ENCODE measurements at places on chromosomes 1 and 21.
A peak's percentile ranks its signal among the peaks of the same experiment; 100 is the strongest.

GRCh38 chr21:43280949-43281633 lies 112.3 kb downstream of the CRYAA start:
- no peak for DNase-seq

DNA sequence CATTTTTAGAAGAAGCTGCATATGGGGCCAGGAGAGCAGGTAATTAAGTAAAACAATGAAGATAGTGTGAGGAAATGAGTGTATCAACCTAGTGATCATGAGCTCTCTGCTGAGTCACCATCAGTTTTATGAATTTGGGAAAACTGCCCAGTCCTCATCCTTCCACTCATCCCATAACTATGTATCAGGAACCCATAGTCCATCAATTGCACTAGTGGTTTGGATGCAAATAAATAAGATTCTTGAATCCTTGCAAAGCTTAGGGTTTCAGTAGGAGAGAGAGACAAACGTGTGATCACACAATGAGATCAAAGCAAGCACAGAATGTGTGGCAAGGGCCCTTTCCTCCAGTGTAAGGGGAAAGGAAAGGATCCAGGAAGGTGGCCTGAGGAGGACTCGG lies 145.6 kb downstream of the ZZZ3 start:
- DNase-seq, result peak; percentile 95

DNA sequence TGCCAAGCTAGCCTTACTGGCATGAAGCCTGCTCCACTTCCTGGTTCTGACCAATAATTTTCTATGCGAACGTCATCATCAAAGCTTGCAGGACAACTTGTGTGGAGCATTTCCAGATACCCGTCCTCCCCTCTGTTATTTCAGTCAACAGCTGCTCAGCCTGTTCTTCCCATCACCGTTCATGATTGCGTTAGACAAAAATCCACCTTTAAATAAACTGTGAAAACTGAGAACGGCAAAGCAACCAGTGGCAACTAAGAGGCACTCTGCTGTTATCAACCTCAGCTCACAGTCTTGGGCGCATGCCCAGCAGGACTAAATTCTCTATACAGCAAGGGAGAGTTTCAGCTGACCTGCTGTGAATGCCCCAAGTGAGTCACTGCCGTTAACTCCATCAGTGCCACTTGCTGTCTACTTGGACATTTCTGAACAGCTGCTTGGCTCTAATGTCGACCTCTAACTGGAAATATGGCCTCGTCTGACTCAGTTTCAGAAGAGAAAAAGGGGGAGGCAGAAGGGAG lies 207.4 kb upstream of the RUNX1 start:
- DNase-seq, result peak; percentile 97

DNA sequence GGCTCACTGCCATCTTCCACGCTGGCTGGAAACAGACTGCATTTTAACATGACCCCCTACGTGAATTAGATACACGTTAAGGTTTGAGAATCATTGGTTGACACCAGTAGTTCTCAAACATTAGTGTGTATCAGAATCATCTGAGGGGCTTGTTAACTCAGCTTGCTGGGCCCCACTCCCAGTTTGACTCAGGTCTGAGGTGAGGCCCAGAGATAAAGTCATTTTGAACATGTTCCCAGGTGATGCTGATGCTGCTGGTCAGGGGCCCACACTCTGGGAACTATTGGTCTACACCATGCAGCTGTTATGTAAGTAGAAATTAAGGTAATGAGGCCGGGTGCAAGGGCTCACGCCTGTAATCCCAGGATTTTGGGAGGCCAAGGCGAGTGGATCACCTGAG lies 1.3 kb downstream of the LSM10 start:
- no peak for DNase-seq

GRCh38 chr1:99643021-99643779 lies 2.7 kb upstream of the PALMD start:
- DNase-seq, result peak; percentile 35

- DNase-seq, result peak; percentile 62
Measured at GRCh38 chr1:29719253-29719652, 482.9 kb downstream of the PTPRU start.

DNA sequence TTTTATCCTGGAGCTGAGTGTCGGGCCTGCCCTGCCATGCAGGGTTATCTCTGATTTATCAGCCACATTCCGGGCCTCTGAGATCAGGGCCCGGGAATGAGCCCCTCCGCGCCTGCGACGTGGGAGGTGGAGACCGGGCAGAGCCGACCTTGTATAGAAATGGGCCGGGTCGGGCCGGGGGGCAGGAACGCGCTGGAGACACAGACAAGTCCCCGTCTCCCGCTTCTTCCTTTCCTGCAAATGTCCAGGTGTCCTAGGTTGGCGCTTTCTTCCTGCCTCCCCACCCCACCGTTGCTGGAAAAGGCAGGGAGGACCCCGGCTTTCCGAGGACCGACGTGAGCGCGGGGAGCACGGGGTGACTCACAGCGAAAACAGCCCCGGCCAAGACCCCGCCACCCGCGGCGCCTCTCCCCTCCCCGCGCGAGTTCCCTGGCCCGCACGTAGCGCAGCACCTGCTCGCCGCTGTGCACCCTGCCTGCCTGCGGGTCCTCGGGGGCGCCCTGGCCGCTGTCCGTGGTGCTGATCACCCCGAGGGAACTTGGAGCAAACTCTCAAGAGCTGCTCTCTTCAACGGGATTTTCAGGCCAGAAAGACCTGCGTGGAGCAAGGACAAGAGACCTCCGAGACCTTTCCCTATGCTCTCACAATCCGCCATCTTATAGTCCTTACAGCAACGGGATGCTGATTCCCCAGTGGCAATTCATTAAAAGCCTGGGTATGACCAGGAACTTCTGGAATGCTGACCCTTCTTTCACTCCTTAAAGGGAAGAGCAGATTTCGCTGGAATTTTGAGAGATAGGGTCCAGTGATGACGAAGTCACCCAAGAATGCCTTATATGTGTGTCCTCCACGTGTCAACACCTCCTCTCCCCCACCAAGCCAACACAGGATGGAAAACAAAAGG lies 475 bp upstream of the NPPB start:
- DNase-seq, result no peak

- no peak for DNase-seq
Measured at GRCh38 chr1:31828926-31829690, 13.3 kb upstream of the SPOCD1 start.

DNA sequence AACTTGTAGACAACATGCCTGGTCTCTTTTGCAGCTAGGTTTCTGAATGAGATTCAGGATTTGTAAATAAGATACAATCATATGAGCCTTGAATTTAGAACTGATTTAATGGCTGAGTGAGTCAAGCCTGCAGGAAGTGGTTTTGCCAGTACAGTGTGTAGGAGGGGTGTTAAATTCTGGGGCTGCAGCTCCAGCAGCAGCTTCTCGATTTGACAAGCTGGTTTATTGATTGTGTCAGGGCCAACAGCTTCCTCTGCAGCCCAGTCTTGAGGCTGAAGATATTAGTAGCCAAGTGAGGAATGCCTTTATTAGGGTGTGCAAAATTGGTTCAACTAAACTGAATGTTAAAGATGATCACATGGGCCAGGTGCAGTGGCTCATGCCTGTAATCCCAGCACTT lies 11.5 kb upstream of the PLA2G5 start:
- peak; percentile 75 for DNase-seq

- DNase-seq, result no peak
Measured at GRCh38 chr1:211973541-211973940, 61.8 kb downstream of the INTS7 start.

GRCh38 chr1:4752059-4752458 lies 97.7 kb downstream of the AJAP1 start:
- DNase-seq, result no peak

GRCh38 chr1:208433086-208433485 lies 188.9 kb upstream of the PLXNA2 start:
- DNase-seq, result peak; percentile 76

DNA sequence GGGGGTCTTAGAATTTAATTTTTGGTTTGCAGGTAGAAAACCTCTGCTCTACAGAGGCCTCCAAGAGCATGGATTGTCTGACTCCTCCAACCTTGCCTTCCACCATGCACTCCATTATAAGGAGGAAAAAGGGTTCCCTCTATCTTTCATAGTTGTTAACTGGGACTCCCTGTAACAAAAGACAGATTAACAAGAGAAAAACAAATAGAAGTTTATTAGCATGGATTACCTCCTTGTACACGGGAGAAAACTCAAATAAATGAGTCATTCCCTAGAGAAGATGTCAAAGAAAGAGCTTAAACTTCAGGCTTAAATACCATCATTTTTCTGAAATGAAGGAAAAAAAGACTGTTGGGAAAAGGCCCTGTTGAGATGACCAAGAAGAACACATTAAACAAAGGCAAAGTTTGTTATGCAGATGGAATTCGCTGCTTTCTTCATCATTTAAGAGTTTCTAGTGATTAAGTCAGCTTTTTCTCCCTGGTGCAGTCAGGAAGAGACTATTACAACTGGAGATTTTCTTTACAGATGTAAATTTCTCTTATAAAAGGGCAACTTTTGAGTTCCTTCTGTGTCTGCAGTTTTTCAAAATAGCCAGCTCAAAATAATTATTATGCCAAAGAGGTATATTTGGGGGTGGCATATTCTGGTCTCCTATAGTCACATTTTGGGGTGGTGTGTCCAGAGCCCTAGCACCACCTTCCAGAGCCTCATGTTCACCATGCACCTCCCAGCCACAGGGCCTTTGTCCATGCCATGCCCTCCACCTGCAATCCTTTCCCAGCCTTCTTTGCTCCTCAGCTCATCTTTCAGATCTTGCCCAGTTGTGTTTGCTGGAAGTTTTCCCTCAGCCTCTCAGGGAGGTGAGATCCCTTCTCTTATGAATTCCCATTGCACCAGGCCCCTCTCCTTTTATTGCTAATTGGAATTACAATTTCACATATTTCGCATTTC lies 63.1 kb upstream of the KLHDC7A start:
- DNase-seq, result no peak

DNA sequence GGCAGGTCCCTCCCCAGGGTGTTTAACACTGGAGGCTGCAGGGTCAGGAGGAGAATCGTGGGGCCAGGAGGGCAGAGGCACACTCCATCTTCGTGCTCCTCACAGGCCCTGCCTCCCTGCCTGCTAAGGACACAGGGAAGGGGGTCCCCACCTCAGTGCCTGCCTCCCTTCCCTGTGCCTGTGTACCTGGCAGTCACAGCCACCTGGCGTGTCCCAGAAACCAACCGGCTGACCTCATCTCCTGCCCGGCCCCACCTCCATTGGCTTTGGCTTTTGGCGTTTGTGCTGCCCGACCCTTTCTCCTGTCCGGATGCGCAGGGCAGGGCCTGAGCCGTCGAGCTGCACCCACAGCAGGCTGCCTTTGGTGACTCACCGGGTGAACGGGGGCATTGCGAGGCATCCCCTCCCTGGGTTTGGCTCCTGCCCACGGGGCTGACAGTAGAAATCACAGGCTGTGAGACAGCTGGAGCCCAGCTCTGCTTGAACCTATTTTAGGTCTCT lies 623 bp upstream of the BGLAP start:
- peak; percentile 36 for DNase-seq
